ENCODE measurements at places on chromosomes 1 and 21.
A peak's percentile ranks its signal among the peaks of the same experiment; 100 is the strongest.

DNA sequence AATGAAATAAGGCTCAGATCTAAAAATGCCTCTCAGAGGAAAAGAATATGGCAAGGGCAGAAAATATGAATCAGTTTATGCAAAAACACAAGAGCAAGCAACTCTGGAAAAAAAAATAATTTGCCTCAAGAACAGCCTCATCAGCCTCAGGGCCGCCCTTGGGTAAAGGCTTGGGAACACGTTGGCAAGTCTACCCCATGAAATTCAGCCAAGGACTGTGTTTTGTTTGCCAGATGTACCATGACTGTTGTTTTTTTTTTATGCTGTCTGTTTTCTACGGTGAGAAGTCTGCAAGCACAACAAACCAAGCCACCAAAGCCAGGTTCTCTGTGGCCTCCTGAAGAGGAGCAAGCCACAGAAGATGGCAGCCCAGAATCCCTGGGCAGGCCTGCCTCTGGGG lies 18.0 kb downstream of the HHIPL2 start:
- no peak for DNase-seq

DNA sequence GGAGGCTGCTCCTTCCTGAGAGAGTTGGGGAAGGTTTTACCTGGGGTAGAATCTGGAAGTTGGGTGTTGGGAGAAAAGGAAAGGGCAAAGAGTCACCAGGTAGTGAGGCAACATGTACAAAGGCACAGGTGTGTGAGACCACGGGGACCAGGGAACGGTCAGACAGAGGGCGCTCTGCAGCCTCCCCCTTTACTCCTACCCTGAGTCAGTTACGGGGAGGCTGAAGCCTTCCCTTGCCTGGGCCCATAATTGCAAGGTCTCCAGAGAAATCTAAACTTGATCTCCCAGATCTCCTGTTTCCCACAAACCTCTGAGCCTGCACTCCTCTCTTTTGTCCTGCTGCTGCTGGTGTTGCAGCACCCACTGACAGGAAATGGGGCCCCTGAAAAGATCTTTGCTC lies 22.0 kb downstream of the CCN1 start:
- no peak for DNase-seq

DNA sequence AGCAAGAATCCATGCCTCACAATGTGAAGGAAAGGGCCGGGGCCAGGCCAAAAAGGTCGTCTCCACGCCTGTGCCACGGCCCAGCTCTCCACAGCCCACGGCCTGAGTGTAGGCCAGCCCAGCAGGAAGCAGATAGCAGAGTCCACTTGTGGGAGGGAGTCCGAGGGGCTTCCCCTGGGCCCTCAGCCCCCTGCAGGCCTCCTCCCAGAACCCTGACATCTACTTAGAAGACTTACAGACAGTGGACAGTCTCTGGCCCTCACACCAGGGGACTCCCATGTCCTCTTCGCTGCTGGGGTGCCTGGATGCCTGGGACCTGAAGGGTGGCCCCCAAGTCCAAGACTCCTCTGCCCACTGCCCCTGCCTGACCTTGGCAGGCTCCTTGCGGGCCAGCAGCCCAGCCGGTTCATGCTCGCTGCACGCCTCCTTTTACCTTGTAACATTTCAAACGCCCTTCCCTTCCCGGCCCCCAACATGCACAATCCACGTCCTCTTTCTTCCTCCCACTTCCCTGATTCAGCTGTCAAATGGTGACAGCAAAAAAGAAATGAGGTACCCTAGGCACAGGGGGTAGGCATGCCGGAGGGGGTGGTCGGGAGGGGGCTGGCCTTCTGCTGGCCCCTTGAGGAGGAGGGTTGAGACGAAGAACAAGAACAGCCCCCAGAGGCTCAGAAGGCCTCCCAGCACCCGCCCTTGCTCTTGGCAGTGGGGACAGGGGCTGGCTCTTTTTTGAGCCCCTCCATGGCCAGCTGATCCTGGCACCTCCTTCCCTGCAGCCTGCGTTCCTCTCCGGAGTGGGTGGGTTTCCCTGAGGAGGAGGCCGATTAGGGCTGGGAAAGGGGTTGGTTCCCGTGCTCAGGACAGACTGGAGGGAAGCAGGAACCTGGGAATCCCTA lies 997 bp upstream of the PTPN7 start:
- peak; percentile 47 for DNase-seq

DNA sequence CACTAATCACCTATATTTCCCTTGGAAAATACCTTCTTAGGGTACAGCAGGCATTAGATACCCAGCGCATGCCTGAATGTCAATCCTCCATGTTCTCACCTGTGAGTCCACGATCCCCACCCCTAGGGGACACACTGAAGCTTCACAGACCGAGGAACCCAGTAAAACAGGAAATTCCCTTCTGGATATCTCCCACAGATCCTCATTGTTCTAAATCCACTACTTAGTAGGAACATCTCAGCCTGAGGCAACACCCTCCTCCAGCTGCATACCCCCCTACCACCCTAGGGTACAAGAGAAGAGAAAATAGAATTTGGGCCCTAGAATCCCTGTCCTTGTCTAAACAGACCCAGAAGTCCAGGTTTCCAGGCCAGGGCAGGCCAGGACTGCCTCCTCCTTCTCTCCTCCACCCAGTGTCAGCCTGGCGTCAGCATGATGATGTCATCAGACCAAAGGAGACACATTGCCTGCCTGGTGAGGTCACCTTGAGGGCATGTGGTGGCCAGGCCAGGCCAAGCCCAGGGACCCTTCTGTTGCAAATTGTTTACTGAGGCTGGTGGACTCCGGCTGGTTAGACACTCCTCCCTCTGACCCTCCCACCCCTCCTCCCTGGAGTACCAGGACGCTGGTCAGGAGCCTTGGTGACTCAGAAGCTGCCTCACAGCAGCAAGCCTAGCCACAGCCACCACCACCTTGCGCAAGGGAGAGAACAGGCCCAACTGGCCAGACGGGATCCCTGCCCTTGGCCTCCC lies 6.2 kb downstream of the NECTIN4 start:
- DNase-seq, result peak; percentile 12

GRCh38 chr1:204974327-204974726 lies 68.7 kb upstream of the CNTN2 start:
- DNase-seq, result no peak

GRCh38 chr1:193763266-193763665 lies 576.9 kb upstream of the B3GALT2 start:
- DNase-seq, result no peak

- peak; percentile 37 for DNase-seq
Observed at GRCh38 chr1:113517983-113518382, 127.7 kb downstream of the MAGI3 start.

- DNase-seq, result no peak
Observed at GRCh38 chr1:187096689-187097088, 267.9 kb downstream of the PLA2G4A start.

DNA sequence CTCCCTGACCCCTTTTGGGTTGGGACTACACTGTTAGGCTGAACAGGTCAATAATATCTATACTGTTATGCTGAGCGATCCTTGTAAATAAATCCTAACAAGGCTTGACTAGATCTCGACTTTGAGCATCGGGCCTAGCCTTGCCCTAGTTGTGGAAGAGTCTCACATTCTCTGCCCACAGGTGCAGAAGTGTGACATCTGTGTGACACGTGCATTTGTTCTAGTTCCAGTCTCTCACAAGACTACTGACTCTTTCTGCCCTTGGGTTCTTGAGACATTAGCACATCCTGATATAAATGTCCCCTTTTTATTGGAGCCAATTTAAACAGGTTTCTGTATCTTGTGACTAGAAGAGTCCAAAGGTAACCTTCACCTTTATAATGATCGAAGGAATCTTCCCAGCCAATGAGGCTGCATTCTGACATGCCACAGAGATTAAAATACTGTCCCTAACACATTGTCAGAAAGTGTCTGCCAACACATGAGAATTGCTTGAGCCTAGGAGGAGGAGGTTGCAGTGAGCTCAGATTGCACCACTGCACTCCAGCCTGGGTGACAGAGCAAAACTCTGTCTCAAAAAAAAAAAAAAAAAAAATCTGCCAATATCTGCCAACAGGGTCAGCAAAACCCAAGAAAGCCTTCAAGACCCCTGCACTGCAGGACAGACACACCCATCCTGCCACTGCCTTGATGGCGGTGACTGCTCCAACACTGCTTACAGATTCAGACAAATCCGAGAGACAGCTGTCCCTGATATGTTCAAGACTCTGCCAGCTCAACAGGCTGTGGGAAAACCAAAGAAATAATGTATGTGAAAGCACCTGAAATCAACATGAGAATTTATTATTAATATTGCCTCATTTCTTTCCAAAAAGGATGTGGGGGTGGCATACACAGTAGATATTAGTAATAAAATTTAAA lies 56.5 kb upstream of the PSEN2 start:
- DNase-seq, result no peak

DNA sequence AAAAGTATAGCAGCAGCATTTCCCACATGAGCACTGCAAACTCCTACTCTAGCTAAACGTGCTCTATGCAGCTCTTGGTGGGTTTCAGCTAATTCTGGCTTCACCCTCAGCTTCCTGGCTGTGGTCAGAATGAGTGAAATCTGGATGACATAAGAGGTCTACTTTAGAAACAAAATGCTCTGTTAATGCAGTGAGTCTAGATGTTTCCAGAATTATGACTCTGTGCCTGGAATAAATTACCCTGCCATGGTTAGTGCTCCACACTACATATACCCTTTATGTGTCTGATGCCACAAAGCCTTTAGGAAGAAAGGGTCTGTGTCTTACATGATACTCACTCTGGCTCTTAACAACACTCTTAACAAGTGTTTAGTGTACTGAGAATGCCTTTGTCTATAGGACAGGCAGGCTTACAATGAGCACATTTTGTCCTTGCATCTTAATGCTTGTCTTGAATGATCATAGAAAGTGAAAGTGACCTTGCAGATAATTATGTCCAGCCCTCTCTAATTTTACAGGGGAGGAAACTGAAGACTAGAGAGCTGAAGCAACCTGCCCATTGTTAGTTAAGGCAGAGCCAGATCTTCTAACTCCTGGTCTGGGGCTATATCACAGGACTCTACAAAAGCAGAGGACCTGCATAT lies 9.2 kb downstream of the S100A10 start:
- DNase-seq, result peak; percentile 64
